ENCODE measurements at places on chromosomes 16 and 17.

- no peak for DNase-seq
These were observed 7.0 kb downstream of the PRR29 start for GRCh38 chr17:64004903-64005733.

DNA sequence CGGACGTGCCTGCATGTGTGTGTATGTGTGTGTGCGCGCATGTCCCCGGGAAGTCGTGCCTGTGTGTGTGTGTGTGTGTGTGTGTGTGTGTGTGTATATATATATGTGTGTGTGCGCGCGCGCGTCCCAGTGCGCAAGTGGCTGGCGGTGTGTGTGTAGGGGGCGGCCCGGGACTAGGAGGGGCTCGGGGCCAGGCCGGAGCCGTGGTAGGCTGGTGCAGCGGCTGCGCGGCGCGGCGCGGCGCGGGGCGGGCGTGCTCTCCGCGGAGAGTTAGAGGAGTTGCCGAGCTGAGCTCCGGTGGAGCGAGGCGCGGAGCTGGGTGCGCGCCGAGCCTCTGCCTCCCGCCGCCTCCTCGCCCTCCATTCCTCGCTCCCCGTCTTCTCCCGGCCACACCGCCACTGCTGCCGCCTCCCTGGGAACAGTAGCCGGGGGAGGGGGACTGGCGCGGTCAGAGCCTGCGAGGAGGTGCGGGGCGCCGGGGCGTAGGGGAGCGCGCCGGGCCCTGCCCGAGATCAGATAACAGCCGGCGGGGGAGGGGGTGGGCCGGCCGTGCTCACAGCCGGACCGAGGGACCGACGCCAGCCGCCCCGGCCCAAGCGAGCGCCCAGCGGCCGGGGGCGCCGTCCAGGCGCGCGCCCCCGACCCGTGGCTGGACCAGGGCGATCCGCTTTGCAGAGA is at the start of gene KCNJ12:
Gene KCNJ12, plus strand, starts transcription at position 277 of the 678 bp plus-strand sequence. CDS start 38,986 bp downstream, outside the sequence.
- no peak for DNase-seq

- no peak for DNase-seq
These were observed 31.5 kb downstream of the SALL1 start for GRCh38 chr16:51119556-51119955.

GRCh38 chr16:69307856-69308255 is 3.3 kb upstream of the VPS4A start:
- no peak for DNase-seq

GRCh38 chr16:73735018-73735417 is 561.6 kb upstream of the PSMD7 start:
- no peak for DNase-seq

DNA sequence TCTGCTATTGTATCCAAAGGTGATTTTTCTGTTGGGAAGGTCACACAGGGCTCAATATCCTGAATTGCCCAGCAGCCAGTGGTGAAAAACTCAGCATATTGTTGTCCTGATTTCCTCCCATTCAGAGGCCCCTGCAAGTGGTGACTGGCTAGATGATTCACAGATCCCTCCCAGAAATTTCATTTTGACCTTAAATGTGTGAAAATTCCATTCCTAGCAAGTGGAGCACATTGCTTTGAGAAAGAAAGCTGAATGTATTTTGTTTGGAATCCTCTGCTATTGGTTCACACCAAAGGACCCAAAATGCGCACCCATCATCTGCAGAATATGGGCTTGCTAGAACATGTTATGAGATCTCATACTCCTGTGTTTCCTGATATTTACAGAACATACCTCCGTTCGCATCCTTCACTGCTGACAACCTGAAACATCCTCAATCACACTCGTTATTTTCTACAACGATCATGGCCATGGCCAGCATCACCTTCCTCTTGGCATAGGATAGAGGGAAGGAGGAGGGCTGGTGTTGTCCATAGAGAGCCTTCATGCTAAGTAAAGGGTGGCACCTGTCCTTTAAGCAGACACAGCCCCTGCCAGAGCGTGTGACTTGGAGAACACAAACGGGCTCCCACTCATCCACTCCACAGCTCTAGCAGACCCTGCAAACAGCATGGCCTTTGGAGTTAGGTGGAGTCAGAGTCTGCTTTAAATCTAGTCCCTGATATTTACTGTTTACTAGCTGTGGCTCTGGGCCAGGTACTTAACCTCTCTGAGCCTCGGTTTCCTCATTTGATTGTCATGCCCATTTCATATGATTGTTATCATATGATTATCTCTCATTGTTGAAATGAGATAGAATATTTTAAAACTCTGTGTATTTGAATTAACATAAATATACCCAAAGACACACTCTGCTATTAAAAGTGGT is 30.4 kb upstream of the NFAT5 start:
- no peak for DNase-seq
